WERI-Rb-1 (cell line): ENCODE measurements at places on chromosomes 11 and 22.

DNA sequence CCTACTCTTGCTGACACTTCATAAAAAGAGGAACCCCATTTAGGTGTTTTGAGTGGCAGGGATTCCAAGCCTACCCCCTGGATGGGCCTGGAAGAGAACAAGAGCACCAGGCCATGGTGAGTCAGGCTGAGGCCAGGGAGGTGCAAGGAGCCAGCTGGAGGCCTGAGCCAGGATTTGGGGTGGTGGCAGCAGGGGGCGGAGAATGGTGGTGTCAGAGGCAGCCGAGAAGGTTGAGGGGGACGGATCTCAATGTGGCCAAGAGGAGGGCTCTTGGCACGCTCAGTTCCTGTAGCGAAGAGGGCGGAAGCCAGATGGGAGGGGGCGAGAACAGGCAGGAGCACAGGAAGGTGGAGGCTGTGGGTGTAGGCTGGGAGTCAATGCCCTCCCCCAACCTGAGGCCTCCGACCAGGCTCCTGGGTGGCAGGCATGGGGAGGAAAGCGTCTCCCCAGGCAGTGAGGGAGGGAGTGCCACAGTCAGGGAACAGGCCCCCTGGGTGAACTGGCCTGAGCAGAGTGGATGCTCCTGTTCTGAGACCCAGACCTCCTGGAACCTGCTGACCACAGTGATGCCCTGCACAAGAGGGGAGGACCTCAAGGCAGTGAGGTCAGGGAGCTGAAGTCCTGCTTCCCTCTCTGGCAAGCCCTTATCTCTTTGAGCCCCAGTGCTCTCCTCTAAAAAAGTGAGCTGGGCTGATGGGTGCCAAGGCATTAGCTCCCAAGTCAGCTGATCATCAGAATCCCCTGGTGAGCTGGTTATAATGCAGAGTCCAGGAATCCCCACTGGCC, 13.9 kb downstream of the RTN4RL2 start:
- no peak for DNase-seq

DNA sequence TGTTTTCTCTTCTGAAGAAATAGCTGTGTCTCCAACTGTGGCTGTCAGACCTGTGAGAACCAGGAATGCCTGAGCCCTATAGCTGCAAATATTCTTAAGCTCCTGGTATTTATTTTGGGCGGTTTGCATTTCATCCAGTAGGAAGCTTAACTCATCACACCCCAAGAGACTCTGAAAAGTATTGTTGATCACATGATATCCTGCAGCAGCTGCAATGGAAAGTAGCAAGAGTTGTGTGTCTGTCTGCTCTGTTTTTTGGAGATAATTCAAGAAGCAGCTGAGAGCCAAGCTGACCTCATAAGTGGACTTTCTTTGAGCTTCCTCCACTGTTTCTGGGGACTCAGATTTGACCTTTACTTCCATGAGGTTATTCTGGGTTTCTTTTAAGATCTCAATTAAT, 36.4 kb upstream of the MRPL17 start:
- no peak for DNase-seq

GRCh38 chr11:107598225-107599139, 7.5 kb downstream of the ELMOD1 start:
- DNase-seq: peak; percentile 38

DNA sequence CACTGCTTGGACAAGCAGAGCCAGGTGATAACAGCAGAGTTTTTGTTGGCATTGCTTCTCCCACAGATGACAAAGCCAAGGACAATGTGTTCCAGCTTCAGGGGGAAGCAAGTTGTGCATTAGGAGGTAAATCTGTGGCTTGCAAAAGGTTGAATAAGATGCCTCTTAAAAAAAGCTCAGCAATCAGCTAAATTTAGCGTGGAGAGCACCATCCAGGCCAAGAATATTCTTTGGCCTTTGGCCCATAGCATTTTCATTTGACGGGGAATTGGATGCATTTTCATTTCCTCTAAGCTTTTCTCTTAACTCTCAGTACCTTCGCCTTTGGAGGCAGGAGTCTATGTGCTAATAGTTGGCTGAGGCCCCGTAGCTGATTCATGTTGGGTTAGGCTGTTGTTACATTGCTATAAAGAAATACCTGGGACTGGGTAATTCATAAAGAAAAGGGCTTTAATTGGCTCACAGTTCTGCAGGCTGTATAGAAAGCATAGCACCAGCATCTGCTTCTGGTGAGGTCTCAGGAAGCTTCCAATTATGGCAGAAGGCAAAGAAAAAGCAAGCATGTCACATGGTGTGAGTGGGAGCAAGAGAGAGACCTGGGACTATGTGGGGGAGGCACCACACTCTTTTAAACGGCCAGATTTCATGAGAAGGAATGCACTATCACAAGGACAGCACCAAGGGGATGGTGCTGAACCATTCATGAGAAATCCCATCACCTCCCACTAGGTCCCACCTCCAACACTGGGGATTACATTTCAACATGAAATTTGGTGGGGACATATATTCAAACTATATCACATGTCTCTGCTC, 350.1 kb upstream of the C11orf87 start:
- DNase-seq: no peak

GRCh38 chr22:42716649-42717127, 4.0 kb downstream of the A4GALT start:
- DNase-seq: no peak

GRCh38 chr11:30740091-30740490, 153.9 kb upstream of the MPPED2 start:
- no peak for DNase-seq

DNA sequence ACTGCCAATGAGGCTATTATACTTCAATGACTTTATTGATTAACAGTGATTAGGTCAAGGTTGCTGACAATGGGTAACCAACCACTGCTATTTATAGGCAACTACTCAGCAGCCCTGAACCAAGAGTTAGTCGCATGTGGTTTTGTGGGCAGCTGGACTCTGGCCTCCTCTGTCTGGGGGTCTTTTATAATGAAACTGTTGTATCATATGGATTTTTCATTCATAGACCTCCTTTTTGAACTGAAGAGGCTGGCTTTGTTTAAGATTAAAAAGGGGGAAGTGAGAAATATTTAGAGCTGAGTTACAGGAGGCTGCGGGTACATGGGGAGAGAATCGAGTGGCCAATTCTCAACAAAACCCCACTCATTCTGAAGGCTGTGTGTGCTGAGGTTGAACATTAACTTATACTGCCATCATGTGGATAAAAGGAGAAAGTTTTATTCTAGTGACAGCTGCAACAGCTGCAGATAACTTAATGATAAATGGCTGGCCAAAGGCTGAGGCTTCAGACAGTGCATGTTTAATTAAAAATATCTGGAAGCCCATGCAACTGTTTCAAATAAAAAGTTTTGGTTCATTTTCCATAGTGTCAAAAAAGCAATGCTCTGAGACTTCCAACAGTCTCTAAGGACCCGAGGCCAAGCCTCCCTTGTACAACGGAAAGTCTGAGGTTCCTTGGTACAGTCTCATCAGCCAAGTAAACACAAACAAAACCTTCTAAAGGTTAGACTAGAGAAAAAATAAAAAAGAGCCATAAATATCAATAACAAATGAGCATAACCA, 682.6 kb downstream of the KCNA4 start:
- DNase-seq: no peak
